WERI-Rb-1 (cell line): ENCODE measurements at places on chromosomes 6 and 20.

DNA sequence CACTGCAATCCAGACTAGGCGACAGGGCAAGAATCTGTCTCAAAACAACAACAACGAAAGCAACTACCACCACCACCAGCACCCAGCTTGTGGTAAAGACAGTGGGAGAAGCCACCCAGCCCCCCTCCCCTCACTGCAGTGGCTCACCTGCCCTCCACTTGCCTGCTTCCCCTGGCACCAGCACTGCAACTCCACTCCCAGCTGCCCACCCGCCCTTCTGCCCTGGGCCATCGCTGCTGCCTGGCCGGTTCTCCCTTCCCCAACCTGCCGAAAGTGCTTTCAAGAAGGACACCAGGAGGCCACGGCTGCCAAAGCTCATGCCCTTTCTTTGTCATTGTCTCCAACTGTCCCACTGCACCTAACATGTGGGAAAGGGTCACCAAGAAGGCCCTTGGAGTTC is 94.7 kb upstream of the AGPAT4 start:
- no peak for DNase-seq

- DNase-seq = no peak
These were observed 31.9 kb upstream of the ENPP1 start for GRCh38 chr6:131775886-131776285.

- peak; percentile 61 for DNase-seq
These were observed 279.7 kb downstream of the UST start for GRCh38 chr6:149026530-149026942.

DNA sequence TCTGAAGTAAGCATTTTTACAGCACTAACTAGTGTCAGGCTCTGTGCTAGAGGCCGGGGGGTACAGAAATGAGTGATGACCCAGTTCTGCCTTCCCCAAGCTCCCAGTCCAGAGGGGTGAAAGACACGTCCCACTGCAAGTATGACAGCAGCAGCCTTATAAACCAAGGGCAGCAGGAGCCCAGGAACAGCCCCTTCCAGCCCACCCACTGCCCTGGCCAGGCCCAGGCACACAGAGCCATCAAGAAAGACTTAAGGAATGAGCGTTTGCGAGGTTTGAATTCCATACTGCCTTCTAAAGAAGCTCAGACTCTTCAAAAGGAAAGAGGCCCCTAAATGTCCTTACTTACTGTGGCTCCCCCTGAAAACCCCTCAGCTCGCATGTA is 10.0 kb downstream of the TRERF1 start:
- no peak for DNase-seq

GRCh38 chr6:170575250-170575649 is 9.2 kb downstream of the PDCD2 start:
- DNase-seq = no peak

DNA sequence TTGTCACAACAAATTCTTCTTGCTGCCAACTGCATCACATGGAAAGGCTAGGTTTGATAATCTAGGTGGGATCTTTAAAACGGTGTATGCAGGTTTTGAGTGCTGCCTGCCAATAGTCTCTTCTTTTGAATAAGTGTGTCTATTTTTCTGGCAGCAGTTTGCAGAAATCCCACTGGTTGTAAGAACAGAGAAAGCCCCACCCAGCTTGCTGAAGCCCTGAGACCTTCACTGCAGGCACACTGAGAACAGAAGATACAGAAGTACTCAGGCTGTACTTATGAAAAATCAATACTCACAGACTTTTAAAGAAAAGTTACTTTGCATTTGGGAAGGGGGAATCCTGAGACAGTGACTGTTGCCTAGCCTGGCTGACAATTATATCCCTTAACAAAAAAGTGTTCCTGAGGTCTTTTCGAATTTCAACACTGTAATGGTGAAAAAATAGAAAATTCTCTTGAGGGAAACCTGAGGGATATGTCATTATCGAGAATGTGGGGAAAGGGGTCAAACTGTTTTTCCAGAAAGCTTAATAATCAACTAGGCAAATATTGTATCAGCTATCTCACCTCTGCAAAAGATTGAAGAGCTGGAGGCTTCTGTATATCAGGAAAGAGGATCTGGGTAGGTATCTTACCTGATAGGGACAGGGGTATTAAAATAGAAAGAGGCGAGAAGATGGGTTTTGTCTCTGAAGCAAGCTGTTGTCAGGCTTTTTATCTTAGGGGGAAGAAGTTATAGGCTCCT is 199.9 kb downstream of the LRFN2 start:
- peak; percentile 5 for DNase-seq

DNA sequence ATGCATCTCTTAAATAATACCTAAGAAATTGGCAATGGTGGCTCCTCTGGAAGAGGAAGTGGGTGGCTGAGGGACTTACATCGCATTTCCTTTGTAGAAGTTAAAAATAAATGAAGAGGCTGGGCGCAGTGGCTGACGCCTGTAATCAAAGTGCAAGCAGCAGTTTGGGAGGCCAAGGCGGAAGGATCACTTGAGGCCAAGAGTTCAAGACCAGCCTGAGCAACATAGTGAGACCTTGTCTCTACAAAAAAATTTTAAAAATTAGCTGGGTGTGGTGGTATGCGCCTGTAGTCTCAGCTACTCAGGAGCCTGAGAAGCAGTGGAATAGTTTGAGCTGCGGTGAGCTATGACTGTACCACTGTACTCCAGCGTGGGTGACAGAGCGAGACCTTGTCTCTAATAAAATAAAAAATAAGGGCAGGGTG is 12.2 kb upstream of the NCOA3 start:
- no peak for DNase-seq

- DNase-seq = no peak
These were observed 212.2 kb downstream of the ARHGAP18 start for GRCh38 chr6:129497481-129498441.

DNA sequence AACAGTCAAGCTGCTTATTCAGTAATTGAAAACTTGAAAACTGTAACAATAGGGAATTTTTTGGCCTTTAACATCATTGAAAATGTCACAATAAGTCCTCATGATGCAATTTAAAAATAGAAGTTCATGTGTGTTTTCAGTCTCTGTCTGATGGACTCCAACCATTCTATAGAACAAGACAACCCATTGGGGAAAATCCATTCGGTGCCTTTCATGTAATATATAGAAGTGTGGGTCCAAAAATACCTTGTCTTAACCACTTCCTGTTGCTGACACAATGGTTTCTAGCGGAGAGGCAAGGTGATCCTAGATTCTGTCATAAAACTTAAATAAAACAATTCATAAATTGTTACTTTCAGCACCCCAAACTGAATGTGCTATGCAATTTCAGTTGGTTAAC is 1131.3 kb upstream of the MAP3K7 start:
- DNase-seq = no peak
